ENCODE measurements at places on chromosomes 5 and 9.

GRCh38 chr9:36268007-36268427 is 9.8 kb upstream of the GNE start:
- no peak for DNase-seq

GRCh38 chr5:59264639-59265245 is 628.8 kb downstream of the PDE4D start:
- no peak for DNase-seq

GRCh38 chr5:95471942-95472341 is 80.8 kb downstream of the FAM81B start:
- no peak for DNase-seq

DNA sequence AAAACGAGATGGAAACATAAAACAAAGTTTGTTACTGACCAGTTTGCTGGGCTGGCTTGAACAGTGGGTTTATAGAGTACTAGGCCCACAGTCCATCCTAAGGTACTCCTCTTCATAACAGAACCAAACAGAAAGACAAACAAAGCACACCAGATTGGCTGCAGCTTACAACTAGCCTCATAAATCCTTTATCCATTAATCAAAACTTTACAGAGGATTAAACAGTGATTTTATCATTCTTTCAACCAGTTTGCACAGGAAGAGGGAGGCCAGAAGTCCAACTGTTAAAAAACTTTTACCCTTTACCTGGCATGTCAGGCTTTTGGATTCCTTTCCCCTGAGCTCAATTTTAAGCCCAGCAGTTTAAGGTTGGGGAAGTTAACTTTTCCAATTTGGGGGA is 1467.6 kb downstream of the MAT2B start:
- no peak for DNase-seq
